ENCODE measurements at places on chromosomes 13 and 19. TPM values are rescaled to one million over a fixed set of nuclear protein-coding genes. Genes with fewer than 3 reads are reported as not detected.
A peak's percentile ranks its signal among the peaks of the same experiment; 100 is the strongest.

GRCh38 chr19:29422047-29422446 is 103.7 kb upstream of the VSTM2B start:
- DNase-seq, result no peak

DNA sequence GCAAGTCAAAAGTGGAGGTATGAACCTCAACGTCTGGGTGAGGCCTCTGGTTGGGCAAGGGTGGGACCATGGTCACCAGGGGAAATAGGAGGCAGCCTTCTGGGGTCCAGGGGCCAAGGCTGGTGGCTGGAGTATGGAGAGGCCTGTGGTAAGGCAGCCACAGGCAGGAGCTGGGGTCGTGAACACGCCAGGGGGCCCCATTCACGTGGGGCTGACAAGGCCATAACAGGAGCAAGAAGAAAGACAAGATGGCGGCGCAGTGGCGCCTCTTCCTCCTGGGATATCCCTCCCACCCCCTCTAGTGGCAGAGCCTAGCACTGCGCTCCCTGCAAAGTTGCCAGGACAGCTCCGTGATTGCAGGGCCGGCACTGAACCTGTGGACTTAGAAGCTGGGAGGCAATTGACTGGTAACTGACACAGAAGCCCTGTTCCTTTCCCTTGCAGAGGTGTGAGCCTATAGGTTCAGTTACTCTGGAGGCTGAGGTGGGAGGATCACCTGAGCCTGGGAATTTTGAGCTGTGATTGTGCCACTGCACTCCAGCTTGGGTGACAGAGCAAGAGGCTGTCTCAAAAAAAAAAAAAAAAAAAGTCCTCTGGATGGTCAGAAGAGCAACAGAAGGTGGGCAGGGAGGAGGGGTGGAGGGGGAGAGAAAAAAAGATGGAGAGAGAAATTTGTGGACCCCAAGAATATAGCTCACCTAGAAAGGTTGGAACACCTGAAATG is 19.7 kb upstream of the EDDM13 start:
- peak; percentile 34 for DNase-seq

- DNase-seq, result no peak
Measured at GRCh38 chr13:42658019-42658418, 84.1 kb downstream of the TNFSF11 start.

GRCh38 chr13:91349992-91350911 is 2.8 kb downstream of the MIR17HG start:
- no peak for DNase-seq

GRCh38 chr13:97483465-97483864 is 49.5 kb downstream of the RAP2A start:
- no peak for DNase-seq

- DNase-seq, result peak; percentile 56
Measured at GRCh38 chr13:59038824-59039223, 1124.9 kb downstream of the DIAPH3 start.

- peak; percentile 82 for DNase-seq
Measured at GRCh38 chr13:112885782-112886268, 83.2 kb upstream of the MCF2L start.

GRCh38 chr13:67235265-67235664 is 5.1 kb upstream of the PCDH9 start:
- no peak for DNase-seq

- DNase-seq, result no peak
Measured at GRCh38 chr13:54144828-54145227, 1116.2 kb downstream of the OLFM4 start.

GRCh38 chr19:29115181-29115580 is 97.8 kb downstream of the UQCRFS1 start:
- no peak for DNase-seq

Gene SULT2A1
- total RNA-seq, result not detected

Gene RNF225
- total RNA-seq, result not detected

Gene DHDH
- total RNA-seq, result not detected

Gene MEF2B
- total RNA-seq, result 0.25 TPM

Gene SPRED3
- total RNA-seq, result 3.5 TPM

Gene MAMSTR
- total RNA-seq, result 1.0 TPM

Gene C1QTNF9
- not detected for total RNA-seq

Gene ZNF763
- total RNA-seq, result 2.4 TPM

Gene IGFL1
- not detected for total RNA-seq

Gene MATK
- not detected for total RNA-seq

Gene RFPL4A
- not detected for total RNA-seq

Gene IFNL2
- not detected for total RNA-seq
